SW 1271 (cell line): ENCODE measurements at places on chromosomes 5 and 9.

DNA sequence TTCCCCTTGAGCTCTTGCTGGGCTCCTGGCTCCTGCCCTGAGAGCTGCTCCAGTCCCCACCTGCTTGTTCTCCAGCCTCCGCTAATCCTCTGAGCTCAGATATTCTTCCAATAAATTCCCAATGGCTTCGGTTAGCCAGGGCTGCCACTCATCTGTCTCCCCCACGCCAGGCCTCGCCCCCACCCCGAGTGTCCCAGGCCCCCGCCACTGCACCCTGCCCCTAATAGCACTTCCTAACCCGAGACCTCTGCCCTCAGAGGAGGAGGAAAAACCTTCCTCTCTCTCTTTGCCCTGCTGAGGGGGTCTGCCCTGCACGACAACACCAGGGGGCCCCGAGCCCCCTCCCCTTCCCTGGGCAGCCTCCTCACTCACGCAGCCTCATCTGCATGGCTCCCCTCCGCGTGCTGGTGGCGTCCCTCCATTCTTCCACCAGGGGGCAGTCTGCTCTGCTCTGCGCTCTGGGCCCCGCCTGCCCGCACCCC is 5.4 kb upstream of the LCN15 start:
- DNase-seq, result no peak

GRCh38 chr5:37926732-37927131 is 86.9 kb upstream of the GDNF start:
- no peak for DNase-seq

GRCh38 chr5:179313849-179314521 is 31.3 kb downstream of the ADAMTS2 start:
- no peak for DNase-seq

DNA sequence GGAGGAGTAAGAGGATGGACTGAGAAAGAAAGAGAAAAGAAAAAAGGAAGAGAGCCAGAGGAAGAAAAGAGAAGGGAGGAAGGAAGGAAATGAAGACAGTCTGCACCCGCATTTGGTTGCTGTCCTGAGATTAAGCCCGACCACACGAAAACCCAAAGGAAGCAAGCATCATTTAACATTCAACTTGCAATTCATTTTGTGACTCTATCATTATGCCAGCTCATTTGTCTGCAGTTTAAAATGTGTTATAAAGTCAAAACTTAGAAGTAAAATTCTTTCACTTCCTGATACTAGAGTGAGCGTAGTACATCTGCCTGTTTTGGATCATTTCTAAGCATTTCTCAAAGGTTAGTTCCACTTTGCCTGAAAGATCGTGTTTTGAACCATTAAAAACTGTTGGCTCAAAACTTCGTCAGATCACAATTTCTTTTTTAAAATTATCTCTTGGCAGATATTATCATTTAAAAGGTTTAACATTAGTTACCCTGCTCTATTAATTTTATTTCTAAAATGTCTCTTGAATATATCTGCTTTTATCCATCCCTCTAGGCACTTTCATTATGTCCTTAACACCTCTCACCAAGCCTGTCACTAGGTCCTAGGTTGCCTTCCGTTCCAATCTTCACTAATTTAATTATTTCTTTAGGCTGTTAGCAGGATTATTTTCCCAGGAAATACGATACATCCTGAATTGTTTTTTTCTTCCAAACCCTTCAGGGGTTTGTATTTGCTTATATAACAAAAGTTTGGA is 240.9 kb downstream of the TLE4 start:
- DNase-seq, result no peak

- DNase-seq, result no peak
These were observed 1.2 kb downstream of the JMY start for GRCh38 chr5:79236970-79237739.

GRCh38 chr5:39624890-39625289 is 200.1 kb upstream of the DAB2 start:
- DNase-seq, result no peak

DNA sequence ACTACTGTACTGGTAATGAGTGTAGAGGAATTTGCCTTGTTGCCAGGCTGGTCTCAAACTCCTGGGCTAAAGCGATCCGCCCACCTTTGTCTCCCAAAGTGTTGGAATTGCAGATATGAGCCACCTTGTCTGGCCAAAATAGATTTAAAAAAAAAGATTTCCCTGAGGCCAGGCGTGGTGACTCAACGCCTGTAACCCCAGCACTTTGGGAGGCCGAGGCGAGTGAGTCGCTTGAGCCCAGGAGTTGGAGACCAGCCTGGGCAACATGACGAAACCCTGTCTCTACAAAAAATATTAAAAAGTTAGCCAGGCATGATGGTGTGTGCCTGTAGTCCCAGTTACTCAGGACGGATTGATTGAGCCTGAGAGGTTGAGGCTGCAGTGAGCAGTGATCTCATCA is 62.5 kb downstream of the IPO11 start:
- DNase-seq, result peak; percentile 35

DNA sequence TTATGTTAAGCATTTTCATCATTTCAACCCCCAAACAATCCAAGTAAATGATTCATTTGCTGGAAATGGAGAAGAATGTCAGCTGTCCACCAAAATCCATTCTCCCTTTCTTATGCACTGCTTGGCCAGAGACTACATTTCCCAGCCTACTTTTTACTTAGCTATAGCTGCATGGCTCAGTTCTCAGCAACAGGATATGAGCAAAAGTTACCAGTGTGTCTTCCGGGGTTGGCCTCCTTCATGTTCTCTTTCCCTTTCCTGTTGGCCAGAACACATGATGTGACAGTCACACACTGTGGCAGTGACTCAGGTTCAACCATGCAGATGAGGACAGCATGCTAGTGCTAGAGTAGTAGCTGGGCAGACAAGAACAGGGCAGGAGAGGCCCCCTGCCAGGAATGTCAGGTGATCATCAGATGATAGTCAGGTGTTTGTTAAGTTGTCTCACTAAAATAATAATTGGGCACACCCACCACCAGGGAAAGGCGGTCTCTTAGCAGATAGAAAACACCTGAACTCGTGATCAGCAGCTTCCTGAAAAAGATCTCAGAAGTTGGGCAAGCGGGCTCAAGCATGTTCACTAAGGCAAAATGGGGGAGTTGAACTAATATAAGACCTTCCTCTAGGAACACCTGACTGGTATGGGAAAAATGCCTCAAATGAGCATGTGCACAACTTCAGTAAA is 12.2 kb downstream of the GPR150 start:
- peak; percentile 66 for DNase-seq

GRCh38 chr5:111434800-111435199 is 77.5 kb downstream of the STARD4 start:
- no peak for DNase-seq

GRCh38 chr5:127351418-127351817 is 60.8 kb downstream of the MEGF10 start:
- DNase-seq, result peak; percentile 13

DNA sequence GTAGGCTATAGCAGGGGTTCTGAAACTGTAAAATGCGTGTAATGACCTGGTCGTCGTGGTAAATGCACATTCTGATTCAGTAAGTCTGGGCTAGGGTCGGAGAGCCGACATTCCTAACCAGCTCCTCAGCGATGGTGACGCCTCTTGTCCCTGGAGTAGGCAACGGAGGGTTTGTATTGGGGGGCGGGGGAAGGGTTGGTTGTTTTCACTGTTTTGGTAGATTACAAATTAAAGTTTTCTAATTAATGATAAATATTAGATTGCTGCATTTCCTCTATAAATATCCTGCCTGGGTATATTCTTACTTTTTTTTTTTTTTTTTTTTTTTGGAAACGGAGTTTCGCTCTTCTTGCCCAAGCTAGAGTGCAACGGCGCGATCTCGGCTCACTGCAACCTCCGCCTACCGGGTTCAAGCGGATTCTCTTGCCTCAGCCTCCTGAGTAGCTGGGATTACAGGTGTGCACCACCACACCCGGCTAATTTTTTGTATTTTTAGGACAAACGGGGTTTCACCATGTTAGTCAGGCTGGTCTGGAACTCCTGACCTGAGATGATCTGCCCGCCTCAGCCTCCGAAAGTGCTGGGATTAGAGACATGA is 566 bp upstream of the ALDH7A1 start:
- no peak for DNase-seq

GRCh38 chr5:104652271-104652861 is 1089.8 kb upstream of the NUDT12 start:
- DNase-seq, result no peak

- DNase-seq, result no peak
These were observed 26.6 kb downstream of the IRX2 start for GRCh38 chr5:2724831-2725230.

- no peak for DNase-seq
These were observed 33.7 kb downstream of the DNAH5 start for GRCh38 chr5:13910637-13911288.

DNA sequence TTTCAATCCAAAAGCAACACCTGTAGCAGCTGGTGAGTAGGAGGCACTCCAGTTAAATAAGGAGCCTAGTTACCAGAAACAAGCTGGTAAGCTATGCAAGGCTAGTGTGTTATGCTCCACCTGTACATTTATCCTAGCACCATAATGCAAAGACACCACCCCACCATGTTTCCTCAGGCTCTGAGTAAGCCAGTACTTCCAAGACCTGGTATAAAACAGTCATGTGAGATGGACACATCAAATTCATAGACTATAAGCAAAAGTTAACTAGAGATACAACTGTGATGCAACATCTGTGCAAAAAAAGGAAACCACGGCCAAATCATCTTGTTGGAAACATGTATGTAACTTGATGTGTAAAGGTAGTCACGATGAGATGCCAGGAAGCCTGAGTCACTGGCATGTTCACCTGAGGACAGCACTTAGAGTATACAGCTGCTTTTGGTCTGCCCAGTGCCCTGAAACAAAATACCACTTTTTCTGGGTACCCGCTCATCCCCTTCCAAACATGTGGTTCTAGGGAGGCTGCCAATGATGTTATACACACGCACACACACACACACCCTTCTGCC is 66.1 kb downstream of the CDK5RAP2 start:
- no peak for DNase-seq

DNA sequence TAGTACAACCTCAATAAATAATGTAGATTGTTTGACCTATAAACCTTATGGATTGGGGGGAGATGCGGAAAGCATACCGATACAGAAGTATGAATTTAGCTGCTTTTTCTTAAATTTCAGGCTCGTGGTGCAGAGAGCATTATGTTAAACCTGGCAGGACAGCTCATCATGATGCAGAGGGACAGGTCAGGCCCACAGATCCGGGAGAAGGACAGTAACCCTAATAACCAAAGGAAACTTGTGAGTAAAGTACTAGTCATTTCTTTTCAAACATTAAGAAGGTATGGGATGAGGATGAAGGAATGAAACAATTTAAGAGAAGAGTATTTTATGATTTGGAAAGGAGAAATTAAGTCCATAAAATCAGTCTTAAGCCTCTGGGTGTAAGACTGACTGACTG is 70.5 kb downstream of the ERMP1 start:
- no peak for DNase-seq

DNA sequence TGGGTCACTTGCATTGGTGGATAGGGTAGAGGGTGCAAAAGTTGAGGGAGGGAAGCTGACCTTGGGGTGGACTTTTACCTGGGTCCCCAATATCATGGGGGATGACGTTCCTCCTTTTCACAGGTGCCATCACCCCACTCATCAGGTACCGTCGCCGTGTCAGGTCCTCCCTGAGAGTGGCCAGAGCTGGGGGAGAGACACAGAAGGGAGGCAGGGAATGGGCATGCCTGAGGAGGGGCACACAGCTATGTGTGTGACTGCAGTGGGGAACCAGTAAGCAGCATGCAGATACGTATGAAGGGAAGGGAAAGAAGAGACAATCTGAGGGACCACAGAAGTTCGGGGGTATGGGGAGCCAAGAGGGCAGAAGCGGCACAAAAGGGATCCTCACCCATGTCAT is 6.5 kb downstream of the CREB3 start:
- no peak for DNase-seq

DNA sequence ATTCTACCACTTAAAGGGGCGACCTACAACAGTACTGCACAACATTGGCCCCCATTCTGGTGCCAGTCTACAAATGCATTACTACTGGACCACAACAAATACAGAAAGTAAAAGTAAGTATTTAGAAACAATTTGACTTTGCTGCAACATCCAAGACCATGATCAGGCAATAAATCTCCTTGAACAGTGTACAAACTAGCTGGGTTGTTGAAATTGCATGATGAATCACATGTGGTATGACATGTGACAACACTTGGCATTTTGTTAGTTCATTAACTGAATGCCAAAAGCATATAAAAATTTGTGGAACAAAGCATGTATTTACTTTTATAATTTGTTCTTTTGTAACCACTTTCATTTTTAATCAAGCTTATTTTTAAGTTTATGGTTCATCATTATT is 270.5 kb downstream of the NFIB start:
- no peak for DNase-seq
